Inflammatory macrophage treated with lipopolysaccharide for 4 hours (primary cell): ENCODE measurements at places on chromosomes 4 and X.
A peak's percentile ranks its signal among the peaks of the same experiment; 100 is the strongest.

DNA sequence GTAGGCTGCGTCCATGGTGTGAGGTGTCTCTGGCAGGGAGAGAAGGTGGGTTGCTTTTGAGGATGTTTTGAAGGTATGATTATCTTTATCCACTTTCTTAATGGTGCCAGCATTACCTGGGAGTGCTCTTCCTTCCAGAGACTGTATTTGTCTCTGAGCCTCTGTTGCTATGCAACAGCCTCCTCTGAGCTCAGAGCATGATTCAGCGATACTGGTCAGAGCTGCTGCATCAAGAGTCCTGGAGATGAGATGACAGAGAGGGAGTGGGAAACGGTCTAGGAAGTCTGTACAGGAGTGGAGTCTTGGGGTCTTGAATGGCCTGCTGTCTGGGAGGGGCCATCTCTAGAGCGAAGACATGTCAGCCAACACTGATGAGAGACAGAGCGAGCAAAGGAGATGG is 104.4 kb upstream of the RAB40AL start:
- no peak for DNase-seq

DNA sequence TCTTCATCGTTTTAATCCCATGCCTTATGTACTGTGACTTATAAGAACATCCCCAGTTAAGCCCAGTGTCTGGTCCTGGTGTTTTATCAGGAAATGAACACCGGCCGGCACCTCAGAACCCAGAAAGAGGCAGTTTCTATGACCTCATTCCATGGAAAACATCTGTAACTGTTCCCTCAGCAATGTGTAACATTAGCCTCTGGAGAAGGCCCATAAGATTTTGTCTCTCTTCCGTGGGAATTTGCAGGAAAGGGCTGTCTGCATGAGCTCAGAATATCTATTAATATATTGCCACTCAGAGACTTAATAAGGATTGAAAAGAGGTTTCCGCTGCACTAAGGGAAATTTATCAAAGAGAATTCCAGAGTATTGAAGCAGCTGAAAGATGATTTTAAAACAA is 3.1 kb upstream of the TCEANC start:
- no peak for DNase-seq

- DNase-seq = peak; percentile 73
Measured at GRCh38 chr4:2785613-2786012, 7.3 kb upstream of the SH3BP2 start.

DNA sequence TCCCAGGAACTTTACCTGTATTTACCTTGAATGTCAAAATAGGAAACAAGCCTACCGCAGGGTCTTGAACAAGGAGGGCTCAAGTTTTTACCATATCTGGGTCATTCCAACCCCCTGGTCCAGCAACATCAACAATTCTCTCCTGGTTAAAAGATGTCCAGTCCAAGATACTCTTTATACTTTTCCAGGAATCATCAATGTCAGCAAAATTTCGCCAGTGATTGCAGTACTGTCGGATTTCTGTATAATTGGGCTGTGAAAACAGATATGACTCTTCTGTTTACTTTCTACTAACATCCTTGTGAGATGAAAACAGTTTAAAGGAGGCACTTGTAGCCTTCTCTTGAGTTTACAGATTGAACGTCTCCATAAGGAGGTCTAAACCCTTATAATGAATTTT is 7.9 kb downstream of the RPL36A start:
- DNase-seq = no peak

DNA sequence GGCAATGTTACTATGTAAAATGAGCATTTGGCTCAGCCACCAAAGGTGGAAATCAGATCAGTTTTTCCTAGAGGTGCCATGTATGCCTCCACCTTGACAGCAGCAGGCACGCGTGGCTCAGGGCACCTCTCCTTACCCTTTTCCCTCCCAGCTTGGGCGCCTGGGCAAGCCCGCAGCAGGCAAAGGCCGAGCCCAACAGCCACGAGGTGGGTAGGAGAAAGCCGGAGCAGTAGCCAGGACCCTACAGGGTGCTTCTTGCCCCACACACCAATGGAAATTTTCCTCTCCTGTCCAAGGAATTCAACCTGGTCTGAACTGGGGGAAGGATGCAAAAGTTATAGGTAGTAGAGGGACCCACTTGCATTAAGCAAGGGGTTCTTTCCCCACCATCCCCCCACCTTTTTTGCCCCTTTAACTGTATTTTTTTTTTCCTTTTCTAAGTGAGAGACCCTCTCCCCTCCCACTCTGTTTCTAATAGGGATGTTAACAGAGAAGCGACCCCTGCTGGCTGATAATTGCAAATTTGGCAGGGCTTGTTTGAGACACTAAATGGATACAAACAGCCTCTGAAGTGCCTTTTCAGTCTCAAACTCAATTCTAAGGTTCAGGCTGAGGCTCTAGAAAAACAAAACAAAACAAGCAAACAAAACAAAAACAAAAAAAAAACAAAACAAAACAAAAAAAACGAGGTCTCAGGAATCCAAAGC is 895.1 kb downstream of the PCDH18 start:
- no peak for DNase-seq

DNA sequence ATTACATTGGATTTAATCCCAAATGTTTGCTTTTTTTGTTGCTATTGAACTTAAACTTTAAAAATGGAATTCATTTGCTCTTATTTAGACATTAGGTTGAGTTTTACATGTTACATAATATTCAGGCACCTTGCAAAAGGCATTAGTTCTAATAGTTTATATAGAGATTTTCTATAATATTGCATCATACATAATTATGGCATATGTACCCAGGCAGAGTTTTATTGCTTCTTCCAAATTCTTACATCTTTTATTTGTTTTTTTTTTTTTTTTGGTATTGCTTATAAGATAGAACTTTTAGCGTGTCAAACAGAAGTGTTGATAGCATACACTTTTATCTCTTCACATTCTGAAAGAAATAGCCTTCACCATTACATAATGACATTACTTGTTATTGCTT is 487.7 kb downstream of the GABRG1 start:
- no peak for DNase-seq
